ENCODE measurements at places on chromosomes 16 and 17.

GRCh38 chr16:4535627-4536108 is 2.9 kb downstream of the CDIP1 start:
- DNase-seq: no peak

- no peak for DNase-seq
These were observed 825 bp downstream of the HASPIN start for GRCh38 chr17:3724378-3725077.

- no peak for DNase-seq
These were observed 57.1 kb upstream of the AXIN2 start for GRCh38 chr17:65618516-65618915.

GRCh38 chr17:34154961-34155730 is 99.9 kb upstream of the CCL2 start:
- DNase-seq: no peak

GRCh38 chr17:31136319-31136718 is 41.5 kb downstream of the NF1 start:
- no peak for DNase-seq

- no peak for DNase-seq
These were observed 30.5 kb upstream of the LGALS9 start for GRCh38 chr17:27600471-27600870.

DNA sequence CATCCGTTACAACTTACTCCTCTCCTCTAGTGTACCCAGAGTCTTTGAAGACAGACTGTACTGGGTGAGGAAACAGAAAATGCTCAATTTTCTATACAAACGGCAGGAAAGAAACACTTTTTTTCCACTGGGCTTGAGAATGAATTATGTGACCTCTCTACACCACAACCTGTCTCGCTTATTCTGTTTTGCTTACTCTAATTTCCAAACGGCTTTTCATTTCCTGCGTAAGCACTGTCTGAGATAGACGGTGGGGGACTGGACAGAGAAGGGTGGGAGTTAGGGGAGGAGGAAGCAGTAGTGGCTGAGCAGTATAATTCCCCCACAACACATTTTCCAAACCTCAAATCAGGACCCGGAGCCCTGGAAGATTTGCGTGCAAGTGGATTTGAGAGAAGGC is 191.4 kb upstream of the SDK2 start:
- DNase-seq: no peak

DNA sequence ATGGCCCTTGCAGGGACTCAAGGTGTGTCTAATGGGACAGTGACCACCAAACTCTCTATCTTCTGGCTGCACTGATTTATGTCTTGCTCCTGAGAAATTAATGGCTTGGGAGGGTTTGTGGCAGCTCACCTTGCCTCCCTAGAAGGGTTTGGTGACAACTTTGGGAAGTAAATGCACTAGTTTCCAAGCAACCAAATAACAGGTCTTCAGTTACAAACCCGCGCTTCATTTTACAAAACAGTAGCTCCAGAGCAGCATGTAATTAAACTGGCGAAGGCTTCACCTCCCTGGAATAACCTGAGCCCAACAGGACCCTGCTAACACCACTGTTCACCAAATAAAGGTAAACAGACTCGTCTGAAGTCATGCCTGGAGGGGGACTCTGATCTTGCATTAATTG is 318.3 kb downstream of the SLC39A11 start:
- peak; percentile 30 for DNase-seq

DNA sequence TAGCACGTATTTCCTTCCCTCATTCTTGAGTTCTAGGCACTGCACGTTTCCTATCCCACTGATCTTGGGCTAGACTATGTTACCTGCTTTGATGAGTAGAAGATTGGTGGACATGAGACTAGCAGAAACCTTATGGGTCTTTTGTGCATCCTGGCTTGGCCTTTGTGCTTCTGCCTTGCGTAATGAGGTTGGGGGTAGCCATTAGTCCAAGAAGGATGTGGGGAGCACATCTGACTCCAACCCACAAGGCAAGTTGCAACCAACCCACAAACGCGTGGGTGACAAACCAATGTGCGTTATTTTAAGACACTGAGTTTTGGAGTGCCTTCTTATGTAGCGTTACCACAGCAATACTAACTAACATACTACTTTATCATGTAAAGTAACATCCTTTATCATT is 180.4 kb upstream of the IRX5 start:
- DNase-seq: no peak

- no peak for DNase-seq
These were observed 1.9 kb downstream of the CREBBP start for GRCh38 chr16:3878610-3879009.

DNA sequence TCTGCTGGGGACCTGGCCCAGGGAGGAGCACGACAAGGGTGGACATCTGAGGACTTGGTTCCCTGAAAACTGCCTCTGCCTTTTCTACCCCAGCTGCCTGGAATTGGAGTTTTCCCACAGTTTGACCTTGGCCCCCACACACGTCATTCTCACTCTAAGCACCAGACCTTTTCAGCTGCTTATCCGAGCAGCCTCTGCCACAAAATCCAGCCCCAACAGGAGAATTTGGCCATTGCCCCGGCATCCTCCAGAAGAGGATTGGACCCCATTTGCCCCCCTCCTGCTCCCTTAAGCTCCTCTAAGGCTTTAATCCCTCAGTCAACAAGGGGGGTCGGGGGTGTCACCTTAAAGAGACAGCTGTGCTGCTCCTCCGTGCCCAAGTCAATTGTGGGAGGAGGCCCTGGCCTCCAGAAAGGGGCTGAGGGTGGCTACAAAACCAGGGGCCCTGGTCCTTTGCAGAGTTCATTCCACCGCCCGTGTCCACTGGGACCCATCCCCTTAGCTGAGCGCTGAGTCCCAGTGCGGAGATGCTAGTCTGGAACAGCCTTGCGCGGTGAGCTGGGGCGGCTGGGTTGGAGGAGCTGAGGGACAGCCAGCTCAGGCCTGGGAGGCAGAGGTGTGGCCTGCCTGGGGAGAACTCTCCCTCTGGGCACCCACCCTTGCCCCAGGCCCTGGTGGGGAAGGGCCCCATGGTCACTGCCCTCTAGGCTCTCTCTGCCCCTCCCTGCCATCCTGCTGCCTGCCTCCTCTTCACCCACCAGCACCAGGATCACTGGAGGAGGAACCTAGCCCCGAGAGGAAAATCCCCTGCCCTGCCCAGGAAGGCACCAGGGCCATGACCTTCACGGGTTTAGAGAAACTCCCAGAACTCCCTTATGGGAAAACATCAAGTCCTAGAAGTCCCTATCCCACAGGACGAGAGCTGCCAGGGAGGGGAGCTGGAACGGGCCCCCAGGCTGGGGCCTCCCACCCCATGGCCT is 18.8 kb downstream of the TTYH2 start:
- DNase-seq: no peak

- DNase-seq: no peak
These were observed 179.2 kb downstream of the MAP2K6 start for GRCh38 chr17:69593716-69594115.

- DNase-seq: no peak
These were observed 30.5 kb downstream of the NSMCE1 start for GRCh38 chr16:27238016-27238587.

- peak; percentile 20 for DNase-seq
These were observed 43.6 kb downstream of the NOS2 start for GRCh38 chr17:27756467-27757371.

DNA sequence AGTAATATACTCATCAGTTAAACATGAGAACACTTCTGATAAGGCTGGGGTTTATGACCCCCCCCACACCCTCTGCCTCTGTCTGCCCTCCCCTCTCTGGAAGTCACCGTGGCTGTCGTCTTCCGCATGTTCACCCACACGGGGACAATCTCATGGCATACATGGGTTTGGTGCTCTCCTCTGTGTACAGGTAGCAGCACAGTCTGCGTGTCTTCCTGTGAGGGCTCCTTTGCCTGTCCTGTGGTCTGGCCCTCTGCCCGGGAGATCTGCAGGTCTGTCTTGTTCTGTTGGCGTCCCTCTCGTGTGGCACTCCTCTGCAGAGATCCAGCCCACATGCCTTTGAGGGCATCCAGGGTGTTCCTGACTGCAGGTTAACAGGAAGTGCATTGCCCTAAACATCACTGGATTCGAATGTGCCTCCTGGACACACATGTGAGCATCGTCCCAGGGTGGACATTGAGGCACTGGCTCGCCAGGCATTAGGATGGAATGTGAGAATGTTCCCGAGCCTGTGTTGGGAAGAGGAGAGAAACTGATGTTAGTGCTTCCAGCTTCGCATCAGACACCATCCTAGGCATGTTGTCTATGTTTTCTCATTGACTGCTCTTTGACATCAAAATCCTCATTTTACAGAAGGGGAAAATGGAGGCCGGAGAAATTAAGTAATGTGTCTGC is 54.5 kb downstream of the NKD1 start:
- DNase-seq: no peak

DNA sequence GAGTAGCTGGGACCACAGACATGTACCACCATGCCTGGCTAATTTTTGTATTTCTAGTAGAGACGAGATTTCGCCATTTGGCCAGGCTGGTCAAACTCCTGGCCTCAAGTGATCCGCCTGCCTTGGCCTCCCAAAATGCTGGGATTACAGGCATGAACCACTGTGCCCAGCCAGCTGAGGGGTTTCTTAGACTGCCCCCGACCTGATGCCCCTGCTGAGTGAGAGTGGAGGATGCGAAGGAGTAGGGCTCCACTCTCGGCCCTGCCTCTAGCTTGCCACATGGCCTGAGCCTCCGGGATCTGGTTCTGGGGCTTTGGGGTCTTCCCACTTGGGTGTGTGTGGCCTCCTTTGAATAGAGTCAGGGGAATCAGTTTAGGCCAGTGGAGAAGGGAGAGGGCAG is 11.0 kb downstream of the GPR179 start:
- DNase-seq: no peak

- DNase-seq: no peak
These were observed at the start of gene TK2 for GRCh38 chr16:66549284-66550131. TK2 (minus strand) TSS chr16:66550122; CDS start chr16:66550061, 61 bp downstream.

- DNase-seq: no peak
These were observed 62.3 kb downstream of the PHKB start for GRCh38 chr16:47523342-47524006.

DNA sequence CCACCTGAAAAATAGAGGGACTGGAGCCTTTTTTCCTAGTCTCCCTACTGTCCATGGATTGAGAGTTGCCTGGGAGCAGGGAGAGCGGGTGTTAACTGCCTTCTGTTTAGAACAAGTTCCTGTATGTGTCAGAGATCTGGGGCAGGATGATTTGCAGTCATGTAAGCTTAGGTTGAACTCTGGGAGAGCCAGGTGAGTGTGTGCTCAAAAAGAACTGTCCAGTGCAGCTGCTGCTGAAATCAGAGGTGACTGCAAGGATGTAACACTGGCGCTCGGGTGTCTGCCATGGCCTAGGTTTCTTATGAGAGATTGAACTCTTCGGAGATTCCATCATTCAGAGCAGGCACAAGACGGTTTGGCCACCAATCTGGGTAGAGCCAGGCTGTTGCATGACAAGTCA is 432.5 kb downstream of the CDH13 start:
- no peak for DNase-seq

GRCh38 chr17:49157784-49158183 is 25.2 kb downstream of the B4GALNT2 start:
- no peak for DNase-seq

DNA sequence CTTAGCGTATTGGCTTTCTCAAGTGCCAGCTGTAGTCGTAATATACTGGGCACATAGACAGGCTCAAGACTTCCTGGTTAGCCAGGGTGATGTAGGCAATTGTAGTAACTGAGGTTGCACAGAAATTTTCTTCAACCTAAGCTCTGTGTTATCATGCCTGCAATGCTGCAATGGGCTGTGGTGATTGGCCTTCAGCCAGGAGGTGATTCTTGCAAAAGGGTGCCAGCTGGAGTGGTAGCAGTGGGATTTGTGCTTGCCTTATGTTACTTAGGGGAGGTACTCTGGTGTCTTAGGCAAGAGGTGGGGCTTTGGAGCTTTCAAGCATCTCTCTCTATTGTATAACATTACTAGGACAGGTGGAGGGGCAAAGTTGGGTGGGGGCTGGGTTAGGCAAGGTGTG is 495.1 kb downstream of the CDH11 start:
- no peak for DNase-seq

DNA sequence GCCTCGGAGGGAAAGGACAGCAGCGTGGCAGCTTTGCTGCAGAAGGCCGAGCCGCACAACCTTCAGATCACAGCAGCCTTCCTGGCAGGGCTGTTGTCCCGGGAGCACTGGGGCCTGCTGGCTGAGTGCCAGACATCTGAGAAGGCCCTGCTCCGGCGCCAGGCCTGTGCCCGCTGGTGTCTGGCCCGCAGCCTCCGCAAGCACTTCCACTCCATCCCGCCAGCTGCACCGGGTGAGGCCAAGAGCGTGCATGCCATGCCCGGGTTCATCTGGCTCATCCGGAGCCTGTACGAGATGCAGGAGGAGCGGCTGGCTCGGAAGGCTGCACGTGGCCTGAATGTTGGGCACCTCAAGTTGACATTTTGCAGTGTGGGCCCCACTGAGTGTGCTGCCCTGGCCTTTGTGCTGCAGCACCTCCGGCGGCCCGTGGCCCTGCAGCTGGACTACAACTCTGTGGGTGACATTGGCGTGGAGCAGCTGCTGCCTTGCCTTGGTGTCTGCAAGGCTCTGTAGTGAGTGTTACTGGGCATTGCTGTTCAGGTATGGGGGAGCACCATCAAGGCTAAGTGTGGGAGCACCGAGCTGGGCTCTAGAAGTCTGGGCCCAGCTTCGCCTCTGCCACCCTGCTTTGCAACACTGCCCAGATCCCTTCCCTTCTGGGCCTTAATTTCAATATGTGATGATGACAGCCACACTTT is 18.6 kb downstream of the NOD2 start:
- no peak for DNase-seq

DNA sequence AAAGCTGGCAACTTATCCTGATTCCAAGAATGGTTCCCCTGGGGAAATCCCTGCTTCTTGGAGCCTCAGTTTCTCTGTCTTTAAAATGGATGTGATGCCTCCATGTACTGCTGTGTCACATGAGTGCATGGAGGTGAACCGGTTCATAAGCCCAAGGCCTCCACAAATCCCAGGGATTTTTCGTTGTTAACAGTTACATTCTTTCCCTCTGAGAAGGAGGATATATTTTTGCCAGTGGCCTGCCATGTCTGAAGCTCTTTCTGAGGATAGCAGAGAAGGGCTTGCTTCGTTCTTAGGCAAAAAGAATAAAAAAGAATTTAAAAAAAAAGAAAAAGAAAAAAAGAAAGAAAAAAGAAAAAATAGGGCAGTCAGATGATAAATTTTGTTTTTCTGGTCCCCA is 52.2 kb upstream of the CIBAR2 start:
- DNase-seq: no peak

DNA sequence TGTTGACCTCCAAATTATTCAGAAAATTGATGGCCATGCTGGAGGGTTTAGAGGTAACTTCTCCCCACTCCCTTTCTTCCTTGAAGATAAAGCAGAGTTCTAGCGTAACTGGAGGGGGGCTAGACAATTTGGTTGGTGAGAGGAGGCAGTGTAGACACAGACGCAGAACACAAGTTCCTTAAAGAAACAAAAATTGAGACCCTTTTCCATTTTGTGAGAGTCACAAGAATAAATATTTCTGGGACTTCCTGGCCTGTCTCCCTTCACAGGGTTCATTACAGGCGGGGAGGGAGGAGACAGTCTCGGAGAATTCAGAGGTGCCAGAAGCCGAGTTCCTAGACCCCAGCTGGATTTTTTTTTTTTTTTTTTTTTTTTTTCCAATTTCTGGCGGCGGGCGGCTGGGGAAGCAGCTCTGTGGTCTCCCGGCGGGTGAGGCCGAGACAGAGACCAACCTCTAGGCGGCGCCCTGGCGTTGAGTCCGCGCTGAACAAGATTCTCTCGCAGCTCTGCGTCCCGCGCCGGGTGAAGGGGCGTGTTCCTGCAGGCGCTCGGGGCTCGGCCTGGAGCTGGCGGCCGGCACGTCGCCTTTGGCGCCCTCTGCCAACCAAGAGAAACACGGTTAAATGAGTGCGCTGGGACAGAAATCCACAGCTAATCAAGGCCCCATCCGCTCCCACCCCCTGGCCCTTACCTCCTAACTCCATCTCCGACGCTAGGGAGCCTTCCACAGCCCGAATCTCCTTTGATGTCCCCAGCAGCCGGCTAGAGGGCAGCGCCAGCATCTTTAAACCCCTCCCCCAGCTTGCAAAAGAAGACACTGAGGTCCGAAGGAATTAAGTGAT is 10.2 kb upstream of the HOXB9 start:
- DNase-seq: peak; percentile 27

All from NCI-H2107 (cell line).